ENCODE measurements at places on chromosomes 12 and 14.
A peak's percentile ranks its signal among the peaks of the same experiment; 100 is the strongest.

DNA sequence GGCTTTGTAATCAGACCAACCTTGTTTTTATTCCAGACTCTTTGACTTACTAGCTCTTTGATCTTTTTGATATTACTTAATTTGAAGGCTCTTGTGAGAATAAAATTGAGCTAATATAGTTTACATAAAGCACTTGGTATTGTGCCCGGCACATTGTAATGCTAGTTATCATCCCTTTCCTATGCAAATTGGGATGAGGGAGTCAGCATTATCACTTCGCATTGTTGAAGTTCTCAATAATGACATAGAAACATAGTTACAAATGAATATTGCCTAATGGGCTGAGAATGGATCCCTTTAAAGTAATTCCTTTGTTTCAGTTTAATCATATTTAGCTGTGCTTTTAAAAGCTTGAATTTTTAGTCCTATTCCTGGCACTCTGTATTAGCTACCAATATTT, 36.6 kb downstream of the SUPT16H start:
- DNase-seq, result no peak

DNA sequence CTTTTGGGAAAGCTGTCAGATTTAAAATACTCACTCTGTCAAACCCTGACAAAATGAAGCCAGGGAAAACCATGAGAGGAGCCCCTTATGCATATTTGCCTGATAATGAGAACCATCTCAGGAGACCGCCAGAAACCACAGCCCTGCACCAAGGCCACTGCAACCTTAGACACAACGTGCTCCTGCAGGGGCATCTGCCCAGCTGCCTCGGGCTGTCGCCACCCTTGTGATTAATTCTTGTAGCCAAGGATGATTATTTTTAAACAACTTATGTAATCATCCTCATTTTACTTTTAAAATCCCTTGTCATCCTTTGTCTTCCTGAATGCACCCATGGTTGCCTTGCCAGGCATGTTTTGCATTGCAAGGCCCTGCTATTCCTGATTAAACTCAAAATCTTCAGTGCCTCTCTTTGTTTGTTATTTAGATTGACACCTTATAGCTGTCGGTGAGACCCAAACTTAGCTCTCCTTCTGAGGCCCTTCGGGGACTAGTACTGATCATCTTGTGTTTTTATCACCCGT, 766.4 kb upstream of the TMEM132C start:
- DNase-seq, result no peak

- no peak for DNase-seq
Measured at GRCh38 chr14:96516351-96516750, 14.2 kb downstream of the PAPOLA start.

- no peak for DNase-seq
Measured at GRCh38 chr14:102085488-102085887, 1.4 kb downstream of the HSP90AA1 start.

GRCh38 chr14:23469906-23470403, 452 bp downstream of the NGDN start:
- DNase-seq, result no peak

- DNase-seq, result no peak
Measured at GRCh38 chr14:64249363-64249762, 44.8 kb downstream of the ESR2 start.

DNA sequence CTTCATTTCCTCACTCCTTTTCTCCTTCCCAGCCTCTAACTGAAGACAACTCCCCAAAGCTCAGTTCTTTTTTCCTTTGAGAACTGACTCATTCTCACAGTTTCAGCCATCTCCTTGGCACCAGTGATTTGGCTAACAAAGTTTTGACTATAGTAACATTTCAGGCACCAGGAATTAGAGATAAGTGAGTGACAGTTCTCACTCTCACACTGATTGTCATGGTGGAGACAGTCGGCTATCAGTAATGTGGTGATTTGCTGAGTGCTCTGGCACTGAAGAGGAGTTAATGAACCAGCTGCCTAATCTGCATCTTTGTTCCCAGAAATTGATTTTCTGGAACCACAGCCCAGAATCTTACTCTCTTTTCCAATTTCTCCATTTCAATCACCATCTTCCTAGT, 29.5 kb downstream of the HELB start:
- DNase-seq, result no peak

- no peak for DNase-seq
Measured at GRCh38 chr12:1343422-1343821, 251.0 kb downstream of the FBXL14 start.

DNA sequence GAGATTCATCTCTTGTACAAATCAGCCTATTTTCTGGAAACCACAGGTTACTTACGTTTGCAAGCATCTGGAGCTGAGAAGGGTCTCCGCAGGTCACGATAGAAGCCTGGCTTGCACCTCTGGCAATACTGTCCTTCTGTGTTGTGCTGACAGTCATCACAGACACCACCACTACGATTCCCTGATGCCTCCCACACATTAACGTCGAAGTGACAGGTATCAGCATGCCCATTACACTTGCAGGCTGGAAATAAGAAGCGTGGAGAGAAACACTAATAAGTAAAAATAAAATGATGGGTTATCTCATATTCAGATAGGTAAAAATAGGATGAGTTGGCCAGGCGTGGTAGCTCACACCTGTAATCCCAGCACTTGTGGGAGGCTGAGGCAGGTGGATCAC, 80.2 kb downstream of the NTN4 start:
- DNase-seq, result no peak

- no peak for DNase-seq
Measured at GRCh38 chr14:24342889-24343288, 3.1 kb upstream of the RIPK3 start.

- DNase-seq, result no peak
Measured at GRCh38 chr14:77122526-77123125, 19.0 kb downstream of the ZDHHC22 start.

DNA sequence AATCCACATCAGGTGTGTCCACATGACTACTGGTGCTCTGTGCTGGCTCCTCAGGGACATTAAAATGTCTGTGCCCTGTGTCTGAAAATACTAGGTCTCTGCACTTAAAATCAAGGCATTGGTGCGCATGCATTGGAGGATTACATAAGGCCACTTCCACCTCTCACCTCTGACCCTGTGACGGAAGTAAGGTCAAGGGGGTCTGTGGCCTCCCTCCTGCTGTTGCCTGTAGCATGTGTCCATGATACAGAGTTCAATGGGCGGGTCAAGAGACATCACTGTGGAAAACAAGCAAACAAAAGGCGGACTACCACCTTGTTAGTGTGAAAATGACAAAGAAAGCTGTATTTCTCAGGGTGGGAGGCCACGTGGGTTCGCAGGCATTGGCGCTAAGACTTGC, 208.6 kb upstream of the PWP1 start:
- DNase-seq, result no peak

GRCh38 chr12:113868365-113868764, 97.8 kb downstream of the RBM19 start:
- DNase-seq, result no peak

DNA sequence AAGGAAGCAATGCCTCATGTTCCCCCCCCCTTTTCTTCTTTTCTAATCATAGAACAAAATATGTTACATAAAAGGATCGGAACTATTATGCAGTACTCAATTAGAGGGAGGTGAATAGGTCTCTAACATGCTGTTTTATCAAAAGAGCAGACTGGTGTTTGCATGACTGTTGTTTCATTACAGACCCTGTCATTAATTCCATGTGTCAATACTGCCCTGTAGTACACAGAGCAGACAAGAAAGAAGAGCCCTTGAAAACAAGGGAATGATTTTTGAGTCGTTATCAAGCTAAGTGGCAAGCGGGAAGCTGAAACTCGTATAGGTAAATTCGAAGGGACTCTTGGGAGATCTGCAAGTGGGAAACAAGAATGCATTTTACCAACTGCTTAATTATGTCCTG, 76.9 kb upstream of the TMEM263 start:
- no peak for DNase-seq

GRCh38 chr12:121803861-121804416, at the start of gene SETD1B:
TSS of gene SETD1B (plus strand) at chr12:121804009. CDS start at chr12:121804738, 729 bp downstream.
- DNase-seq, result no peak

GRCh38 chr12:98149270-98149669, 366.1 kb upstream of the TMPO start:
- no peak for DNase-seq

DNA sequence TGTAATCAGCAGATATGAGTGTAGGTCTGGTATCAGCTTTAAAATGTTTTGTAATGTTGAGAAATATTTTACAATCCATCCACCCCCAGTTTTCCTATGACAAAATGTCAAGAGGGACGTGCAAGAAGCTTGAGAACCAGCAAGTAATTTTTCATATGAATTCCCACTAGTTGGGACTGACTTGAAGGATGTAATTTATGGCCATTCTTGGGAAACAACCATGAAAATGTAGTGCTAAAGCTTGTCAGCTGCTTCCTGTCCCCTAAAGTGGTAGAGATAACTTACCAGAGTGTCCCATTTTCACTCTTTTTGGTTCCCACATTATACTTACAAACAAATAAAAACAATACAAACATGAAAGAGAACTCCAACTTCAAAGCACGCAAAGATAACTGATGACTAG, 63.9 kb downstream of the RERG start:
- no peak for DNase-seq

DNA sequence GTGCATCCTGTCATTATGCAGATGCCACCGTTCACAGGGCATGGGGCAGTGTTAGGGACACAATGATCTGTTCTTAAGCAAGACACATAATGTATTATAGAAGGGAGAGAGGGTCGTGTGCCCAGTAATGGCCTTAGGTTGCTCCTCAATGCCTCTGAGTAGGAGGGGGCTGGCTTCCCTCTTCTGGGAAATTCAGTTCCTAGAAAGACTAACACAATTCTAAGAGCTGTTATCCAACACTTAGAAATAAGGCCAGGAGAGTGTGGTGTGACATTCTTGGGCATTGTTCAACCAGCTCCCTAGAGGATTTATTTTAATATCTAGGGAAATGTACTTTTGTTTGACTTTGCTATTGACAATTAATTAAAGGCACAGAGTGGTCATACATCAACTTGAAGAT, 118.5 kb downstream of the ADCK1 start:
- DNase-seq, result no peak

DNA sequence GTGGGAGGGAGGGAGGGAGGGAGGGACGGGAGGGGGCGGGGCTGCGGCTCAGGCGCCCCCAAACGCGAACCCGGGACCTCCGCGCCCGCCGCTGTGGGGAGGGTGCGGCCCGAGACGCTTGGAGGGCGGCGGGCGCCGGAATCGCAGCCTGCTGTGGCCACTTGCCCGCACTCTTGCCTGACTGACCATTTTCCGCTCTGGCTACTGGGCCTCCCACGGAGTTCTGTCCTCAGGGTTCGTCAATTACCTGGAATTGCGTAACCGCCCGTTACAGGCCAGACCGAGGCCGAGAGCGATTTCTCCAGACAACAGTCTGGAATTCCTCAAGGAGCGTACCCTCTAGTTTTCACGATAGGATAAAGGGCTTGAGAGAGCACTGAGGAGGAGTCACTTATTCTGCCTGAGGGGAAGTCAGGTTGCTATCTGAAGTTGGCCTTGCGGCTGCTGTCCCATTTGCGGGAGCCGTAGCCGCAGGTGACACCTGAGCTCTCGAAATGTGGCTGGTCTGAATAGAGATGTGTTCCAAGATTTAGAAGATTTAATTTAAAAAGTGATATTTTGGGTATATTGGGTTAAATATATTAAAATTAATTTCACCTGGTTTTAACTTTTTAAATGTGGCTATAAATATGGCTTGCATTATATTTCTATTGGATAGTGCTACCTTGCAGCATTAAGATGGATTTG, 446 bp upstream of the ZNF641 start:
- peak; percentile 53 for DNase-seq

DNA sequence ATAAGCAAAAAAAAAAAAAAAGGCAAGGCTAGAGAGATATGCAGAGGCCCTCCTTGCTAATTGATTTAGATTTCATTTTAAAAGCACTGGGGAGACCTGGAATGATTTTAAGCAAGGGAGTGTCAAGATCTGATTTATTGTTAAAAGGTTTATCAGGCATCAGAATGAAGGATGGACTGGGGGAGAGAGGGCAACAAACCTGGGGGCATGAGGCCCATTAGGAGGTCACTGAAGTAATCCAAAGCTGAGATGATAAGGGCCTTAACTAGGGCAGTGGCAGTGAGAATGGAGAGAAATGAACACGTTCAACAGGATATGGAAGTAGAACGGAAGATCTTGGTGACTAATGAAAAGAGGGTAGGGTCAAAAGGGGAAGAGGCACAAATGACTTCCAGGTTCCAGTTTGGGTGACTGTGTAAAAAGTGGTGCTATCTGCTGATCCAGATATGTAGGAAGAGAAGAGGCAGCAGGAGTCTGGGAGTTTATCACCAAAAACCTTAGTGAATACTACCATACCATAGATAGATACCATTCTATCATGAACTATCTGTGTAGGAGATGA, 24.0 kb downstream of the KITLG start:
- no peak for DNase-seq

DNA sequence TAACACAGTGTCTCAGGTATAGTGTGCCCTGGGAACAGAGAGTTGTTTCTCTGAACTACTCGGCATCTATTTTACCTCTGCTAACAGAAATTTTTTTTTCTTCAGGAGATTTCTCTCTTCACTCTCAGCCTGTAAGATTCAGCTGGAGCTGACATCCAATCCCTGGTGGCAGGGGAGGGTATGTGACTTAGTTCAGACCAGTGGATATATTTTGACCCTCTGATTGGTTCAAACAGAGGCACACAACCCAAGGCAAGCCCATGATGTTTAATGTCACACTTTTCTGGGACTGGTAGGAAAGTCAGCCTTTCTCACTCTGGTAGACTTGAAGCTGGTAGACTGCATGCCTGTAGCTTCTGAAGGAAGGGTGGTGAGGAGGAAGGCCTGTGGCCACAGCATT, 147.9 kb downstream of the HMGA2 start:
- no peak for DNase-seq

DNA sequence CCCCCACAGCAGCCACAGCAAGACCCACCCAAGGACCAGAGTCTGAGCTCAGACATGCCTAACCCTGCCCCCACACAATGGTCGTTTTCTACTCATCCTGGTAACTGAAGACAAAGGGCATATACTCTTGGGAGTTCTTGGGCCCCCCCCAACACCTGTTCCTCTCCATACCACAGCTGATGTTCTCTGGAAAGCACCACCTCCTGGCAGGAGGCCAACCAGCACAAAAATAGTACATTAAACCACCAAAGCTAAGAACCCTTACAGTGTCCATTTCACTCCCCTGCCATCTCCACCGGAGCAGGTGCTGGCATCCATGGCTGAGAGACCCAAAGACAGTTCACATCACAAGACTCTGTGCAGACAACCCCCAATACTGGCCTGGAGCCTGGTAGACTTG, 80.6 kb upstream of the DAAM1 start:
- DNase-seq, result no peak

DNA sequence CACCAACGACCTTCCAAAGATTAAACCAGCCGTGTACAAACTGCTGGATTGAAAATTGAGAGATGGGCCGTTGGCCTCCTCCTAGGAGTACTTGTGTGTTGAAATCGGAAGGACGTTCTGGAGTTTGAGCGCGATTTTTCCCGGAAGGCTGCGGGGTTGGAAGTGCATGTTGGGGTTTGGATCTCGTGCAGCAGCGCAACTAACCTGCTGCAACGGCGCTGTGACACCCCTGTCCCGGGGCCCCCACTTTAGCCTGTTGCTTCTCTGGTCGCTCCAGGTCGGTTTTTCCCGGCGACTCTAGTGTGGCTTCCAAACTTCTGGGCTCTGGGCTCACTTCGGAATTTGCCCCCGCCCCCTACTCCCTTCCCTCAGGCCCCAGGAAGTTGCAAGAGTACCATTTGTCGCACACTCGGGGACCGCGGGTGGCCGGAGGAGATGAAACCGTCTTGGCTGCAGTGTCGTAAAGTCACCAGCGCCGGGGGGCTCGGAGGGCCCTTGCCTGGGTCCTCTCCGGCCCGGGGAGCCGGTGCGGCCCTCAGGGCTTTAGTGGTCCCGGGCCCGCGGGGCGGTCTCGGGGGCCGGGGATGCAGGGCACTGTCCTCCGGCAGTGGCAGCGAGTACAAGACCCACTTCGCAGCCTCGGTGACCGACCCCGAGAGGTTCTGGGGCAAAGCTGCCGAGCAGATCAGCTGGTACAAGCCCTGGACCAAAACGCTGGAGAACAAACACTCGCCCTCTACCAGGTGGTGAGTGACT, at the start of gene ACSS3:
Gene ACSS3, plus strand, starts transcription at position 394 of the 756 bp plus-strand sequence. Its CDS starts 42 bp downstream, at position 436.
- DNase-seq, result peak; percentile 33
